ENCODE measurements at places on chromosomes 5 and 9. TPM values are rescaled to one million over a fixed set of nuclear protein-coding genes. Genes with fewer than 3 reads are reported as not detected.

Gene DNM1
- 28.0 TPM for total RNA-seq

Gene MARVELD2
- 0.63 TPM for total RNA-seq

Gene FST
- total RNA-seq: 80.2 TPM

Gene ANKRD34B
- total RNA-seq: not detected

Gene SLC45A2
- total RNA-seq: 0.09 TPM

Gene PRDM9
- not detected for total RNA-seq

Gene MAP1B
- 401 TPM for total RNA-seq
